Cerebellar nuclear complex (tissue), 1 donor: ENCODE measurements at places on chromosomes 7 and 10.

- no peak for DNase-seq
These were observed 659.6 kb upstream of the ANKRD30A start for GRCh38 chr10:36465604-36466379.

GRCh38 chr7:130986261-130986690 is 252.3 kb upstream of the KLF14 start:
- DNase-seq, result no peak

GRCh38 chr10:69446650-69447151 is 4.6 kb upstream of the TSPAN15 start:
- DNase-seq, result no peak

GRCh38 chr7:115635876-115636275 is 394.7 kb downstream of the TFEC start:
- DNase-seq, result no peak

- no peak for DNase-seq
These were observed 1183.7 kb upstream of the CELF2 start for GRCh38 chr10:9833942-9834341.
